ENCODE measurements at places on chromosomes 6 and 20.
A peak's percentile ranks its signal among the peaks of the same experiment; 100 is the strongest.

DNA sequence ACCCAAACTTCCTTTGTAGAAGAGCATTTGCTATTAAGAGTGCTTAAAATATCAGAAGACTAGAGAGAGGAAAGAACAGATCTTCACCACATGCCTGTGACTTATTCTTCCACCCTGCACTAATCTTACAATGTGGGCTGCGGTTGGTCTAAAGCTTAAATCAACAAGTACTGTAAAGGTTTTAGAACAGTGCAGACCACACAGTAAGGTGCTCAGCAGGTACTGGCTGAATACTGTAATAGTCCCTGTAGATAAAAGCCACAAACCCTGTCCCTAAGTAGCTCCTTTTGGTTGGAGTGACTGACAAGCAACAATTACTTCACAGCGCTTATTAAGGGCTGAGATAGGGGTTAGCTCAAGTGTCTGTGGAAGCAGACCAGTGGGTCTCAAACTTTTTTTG lies 972 bp upstream of the PHF3 start:
- no peak for DNase-seq

DNA sequence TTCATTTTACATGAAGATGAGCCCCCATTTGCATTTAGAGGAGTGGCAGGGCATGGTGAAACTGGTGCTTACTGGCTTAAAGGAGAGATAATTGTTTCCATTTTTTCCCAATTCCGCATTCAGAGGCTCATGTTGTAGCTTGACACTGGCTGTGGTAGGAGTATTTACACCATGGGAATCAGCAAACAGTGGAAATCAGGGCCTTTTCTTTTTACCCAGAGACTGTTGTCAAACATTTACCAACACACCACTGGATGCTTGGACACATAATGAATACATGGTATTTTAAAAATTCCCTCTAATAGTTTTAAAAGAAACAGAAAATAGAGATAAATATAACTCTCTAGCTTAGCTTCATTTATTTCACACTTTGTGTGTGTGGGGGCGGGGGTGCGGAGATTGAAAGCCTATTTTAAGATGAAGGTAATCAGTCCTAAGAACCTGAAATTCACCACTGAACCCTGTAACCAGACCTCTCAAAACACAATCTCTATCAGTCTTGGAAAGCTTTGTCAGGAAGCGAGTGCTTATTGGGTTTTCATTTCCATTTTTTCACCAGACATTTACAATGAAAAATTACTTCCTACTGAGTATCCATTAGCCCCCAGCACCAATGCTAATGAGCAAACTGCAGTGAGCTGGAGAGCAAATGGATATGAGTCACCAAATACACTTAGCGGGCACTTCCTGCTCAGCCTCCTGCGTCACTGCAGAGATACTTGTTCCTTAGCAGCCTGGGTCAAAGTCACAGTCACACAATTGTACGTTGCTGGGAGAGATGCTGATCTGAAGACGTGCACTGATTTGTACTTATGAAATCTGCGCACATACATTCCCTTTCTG lies 532.0 kb downstream of the BCKDHB start:
- peak; percentile 20 for DNase-seq

DNA sequence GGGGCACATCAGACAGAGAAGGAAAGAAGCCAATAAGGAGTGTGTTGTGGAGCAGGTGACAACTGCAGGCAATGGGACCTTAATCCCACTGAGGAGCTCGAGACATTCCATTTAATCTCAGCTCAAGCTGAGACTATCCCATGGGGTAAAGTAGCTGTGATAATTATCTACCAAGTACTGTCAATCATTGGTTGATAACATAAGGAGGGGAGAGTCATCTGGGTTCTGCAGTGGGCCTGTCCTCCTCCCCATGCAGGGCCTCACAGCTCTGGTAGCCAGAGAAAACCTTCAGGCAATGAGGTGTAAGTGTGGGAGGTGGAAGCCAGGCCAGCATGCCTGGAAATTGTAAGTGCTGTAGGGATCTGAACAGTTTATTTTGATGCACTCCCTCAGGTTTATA lies 375.0 kb upstream of the ARID1B start:
- no peak for DNase-seq

- no peak for DNase-seq
These were observed 12.8 kb downstream of the RBCK1 start for GRCh38 chr20:420721-421574.

GRCh38 chr6:46422619-46423018 lies 68.6 kb downstream of the RCAN2 start:
- DNase-seq: no peak

DNA sequence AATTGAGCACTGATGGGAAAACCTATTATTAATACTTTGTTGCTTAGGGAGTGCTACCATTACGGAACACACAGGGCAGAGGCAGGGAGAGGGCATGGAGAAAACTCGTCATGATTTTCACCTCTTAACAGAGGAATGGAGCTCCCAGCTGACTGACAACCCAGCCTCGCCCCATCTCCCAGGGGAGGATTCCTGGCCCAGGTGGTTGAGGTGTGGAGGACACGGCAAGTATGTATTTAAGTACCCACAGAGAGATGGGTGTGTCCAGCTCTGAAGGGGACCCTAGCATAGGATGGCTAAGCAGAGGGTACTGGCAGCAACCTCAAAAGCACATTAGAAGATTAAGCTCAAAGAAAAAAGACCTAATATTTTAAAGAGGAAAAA lies 261.9 kb upstream of the MOCS1 start:
- DNase-seq: no peak

GRCh38 chr20:53706008-53706465 lies 112.4 kb upstream of the ZNF217 start:
- no peak for DNase-seq

GRCh38 chr6:38942965-38943364 lies 105.6 kb upstream of the GLP1R start:
- DNase-seq: no peak

- no peak for DNase-seq
These were observed 25.4 kb downstream of the DIDO1 start for GRCh38 chr20:62900692-62901584.

DNA sequence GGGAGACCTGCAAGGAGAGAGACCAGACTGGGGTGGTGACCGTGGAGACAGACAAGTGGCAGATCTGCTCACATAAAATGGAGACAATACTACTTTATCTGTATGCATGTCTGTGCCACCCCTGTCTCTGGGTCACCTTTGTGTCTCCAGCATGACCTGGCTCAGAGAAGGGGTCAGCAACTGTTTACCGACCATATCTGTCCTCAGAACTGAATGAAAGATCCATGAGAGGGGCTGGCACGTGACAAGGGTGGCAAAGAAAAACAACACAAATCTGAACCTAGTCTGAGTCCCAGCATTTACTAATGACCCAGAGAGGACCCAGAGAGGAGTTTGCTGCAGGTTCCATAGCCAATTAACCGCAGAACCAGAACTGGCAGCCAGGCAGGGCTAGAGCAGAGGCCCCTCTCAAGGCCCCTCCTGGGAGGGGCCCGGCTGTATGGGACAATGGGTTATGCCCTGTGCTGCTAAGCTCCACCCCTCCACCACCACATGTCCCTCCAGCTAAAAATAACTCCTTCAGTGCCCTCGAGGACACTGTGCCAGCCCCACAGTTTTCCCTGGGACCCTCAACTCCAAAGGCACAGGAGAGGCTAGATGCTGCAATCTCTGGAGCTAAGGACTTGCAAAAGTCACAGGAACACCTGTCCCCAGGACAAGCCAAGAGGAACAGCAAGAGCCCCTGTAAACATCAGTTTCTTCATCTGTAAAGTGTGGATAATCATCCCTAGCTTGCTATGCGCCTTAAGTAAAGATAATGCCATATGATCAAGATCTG lies 2.2 kb downstream of the AHCY start:
- no peak for DNase-seq

DNA sequence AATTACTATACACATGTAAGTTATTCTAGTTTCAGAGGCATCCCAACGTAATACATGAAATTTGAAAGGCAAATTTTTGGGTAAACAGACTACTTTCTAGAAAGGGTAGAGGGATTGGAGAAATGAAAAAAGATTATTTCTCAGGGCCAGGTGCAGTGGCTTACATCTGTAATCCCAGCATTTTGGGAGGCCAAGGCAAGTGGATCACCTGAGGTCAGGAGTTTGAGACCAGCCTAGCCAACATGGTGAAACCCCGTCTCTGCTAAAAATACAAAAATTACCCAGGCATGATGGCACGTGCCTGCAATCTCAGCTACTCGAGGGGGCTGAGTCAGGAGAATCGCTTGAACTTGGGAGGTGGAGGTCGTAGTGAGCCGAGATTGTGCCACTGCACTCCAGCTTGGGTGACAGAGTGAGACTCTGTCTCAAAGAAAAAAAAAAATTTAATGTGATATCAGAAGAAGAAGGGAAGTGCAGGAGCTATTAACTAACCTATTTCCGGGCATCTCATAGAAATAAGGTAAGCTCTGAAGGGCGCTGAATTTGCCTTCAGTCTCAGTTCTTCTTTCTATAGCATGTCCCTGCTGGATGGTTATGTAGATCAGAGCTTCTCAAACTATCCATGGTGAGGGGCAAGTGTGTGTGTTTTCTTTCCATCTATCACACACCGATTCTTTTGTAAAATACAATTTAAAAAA lies 100.3 kb upstream of the MTHFD1L start:
- no peak for DNase-seq

GRCh38 chr6:21193790-21194475 lies 399.6 kb upstream of the SOX4 start:
- no peak for DNase-seq
